ENCODE measurements at places on chromosomes 6 and 20.

DNA sequence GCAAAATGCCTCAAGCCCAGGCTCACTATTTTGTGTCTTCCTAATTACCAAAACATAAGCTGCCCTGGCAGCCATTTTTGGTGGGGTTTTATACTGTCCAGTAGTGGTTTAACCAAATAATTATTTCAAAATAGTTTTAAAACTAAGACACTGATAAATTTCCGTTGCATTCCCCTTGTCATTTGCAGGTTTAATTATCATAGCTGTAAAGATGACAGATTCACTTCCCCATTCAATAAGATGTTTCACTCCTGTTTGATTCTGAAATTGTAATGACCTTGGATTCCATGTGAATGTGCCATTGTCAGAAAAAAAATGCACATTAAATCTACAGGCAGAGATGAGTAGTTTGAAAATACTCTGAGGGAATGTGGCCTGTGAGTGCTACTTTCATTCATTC, 172.0 kb downstream of the COL9A1 start:
- no peak for DNase-seq

GRCh38 chr6:110400208-110400607, 15.2 kb downstream of the DDO start:
- DNase-seq: no peak

- no peak for DNase-seq
These were observed 128.6 kb upstream of the RUNX2 start for GRCh38 chr6:45199554-45199953.

DNA sequence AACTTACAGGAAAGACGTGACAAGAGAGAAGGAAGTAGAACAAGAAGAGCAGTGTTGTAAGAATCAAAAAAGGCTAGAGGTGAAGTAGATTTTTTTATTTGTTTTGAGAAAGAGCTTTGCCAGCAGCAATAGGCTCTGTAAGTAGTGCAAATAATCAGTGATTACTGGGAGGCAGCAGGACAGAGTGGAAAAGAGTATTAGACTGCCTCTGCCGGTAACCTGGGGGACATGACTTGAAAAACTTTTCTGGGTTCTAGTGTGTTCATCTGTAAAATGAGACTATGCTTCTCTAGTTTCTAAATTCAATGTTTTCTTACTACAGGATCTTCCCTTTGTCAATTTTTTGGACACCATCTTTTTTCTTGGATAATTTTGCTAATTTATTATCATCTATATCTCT, 5.8 kb upstream of the IRAK1BP1 start:
- DNase-seq: no peak

DNA sequence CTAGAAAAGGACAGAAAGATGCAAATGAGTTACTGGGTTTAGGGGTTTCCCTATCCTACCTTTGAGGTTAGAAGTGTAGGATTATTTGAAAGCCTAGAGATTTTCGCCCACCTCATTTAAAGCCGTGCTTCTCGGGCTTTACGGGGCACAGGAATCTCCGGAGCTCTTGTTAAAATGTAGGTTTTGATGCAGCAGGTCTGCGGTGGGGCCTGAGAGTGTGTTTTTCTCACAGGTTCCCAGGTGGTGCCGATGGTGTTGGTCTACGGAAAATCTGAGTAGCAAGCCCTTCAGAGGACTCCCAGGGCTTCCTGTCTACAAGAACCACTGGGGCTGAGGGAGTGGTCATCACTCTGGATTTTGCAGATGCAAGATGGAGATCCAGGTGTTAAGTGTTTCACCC, 47.5 kb downstream of the TRAM2 start:
- DNase-seq: no peak

- no peak for DNase-seq
These were observed 535.8 kb downstream of the TENT5A start for GRCh38 chr6:81216668-81217067.

- DNase-seq: no peak
These were observed 186.9 kb upstream of the CDYL start for GRCh38 chr6:4589295-4589694.

DNA sequence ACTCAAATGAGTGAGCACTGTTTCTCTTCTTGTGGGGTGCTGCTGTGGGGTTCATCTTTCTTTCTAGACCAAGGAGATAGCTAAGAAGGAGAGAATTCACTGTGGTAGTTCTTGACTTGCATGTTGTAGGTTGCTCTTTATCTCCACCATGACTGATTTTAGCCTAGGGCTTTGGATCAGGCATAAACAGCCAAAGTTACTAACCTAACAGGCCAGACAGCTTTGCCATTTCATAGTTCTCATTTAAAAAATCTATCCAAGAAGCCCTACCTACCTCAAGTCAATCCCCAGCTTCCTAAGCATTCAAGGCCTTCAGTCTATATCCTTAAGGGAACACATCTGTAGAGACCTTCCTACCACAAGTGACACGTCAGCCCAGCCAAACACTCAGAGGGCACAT, 107.9 kb upstream of the CARMIL1 start:
- no peak for DNase-seq

DNA sequence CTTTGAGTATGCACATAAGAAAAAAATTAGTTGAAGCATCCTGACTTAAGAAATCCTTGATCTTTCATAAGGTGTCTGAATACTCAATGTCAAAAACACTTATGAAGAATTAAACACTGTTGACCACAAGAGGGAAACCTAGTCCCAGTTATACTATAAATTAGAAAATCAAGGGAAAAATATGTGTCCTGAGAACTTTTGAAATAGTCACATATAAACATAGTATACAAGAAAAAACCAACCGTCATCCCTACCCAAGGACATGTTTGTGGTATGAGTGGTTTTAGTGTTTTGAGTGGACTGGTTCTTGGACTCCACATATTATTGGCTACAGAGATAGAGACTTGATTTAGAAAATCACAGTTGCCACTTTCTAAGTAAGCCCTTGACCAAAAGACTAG, 7.6 kb upstream of the HLA-DRA start:
- DNase-seq: no peak

GRCh38 chr6:26553635-26554446, 15.7 kb downstream of the HMGN4 start:
- DNase-seq: peak; percentile 91

DNA sequence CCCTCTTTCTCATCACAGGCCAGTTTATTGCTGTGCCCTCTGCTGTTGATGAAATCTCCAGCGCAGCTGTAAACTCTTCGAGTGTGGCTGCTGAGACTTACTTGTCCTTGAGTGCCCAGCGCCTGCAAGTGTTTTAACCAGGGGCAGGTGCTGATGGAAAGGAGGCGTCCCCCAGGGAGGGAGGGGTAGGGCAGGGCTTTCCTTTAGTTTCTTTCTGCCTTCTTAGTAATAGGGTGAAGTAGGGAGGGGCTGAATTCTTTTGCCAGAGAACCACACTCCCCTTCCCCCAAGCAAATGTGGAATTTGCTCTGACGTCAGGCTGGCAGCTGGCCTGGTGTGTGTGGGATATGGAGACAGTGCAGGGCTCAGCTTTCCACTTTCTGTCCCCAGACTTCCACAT, 61.2 kb downstream of the IGF2R start:
- no peak for DNase-seq

GRCh38 chr6:128648022-128648598, 127.7 kb upstream of the PTPRK start:
- no peak for DNase-seq

- no peak for DNase-seq
These were observed 51.3 kb downstream of the PSMG4 start for GRCh38 chr6:3310051-3310448.

GRCh38 chr20:6395695-6396094, 272.9 kb upstream of the FERMT1 start:
- no peak for DNase-seq

DNA sequence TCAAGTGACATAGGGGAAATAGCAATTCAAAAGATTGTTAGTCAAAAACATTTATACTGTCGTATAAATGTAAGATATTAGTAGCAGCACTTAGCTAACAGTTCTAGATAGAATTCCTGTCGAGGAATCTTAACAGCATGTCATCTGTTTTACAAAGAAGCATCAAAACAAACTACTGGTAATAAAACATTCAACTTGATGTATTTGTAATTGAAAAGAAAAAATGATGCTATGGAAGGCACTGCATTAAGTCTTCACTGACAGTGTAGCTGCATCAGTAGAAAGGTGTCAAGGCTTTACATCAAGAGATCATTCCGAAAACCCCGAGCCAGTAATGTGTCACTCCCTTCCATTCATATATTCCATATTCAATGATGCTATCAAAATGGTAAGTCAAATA, 223.5 kb downstream of the TBC1D32 start:
- no peak for DNase-seq

DNA sequence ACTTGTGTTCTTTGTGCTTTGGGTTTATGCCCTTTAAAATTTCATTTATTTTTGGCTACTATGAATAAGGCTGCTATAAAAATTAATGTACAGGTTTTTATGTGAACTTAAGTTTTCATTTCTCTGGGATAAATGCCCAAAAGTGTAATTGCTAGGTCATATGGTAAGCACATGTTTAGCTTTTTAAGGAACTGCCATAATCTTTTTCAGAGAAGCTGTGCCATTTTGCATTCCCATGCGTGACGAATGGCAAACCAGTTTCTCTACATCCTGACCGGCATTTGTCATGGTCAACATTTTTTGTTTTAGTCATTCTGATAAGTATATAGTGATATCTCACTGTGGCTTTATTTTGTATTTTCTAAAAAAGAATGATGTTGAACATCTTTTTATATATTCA, 236.0 kb upstream of the SGK1 start:
- DNase-seq: no peak

- DNase-seq: no peak
These were observed 23.4 kb downstream of the FAM217A start for GRCh38 chr6:4055420-4056041.

DNA sequence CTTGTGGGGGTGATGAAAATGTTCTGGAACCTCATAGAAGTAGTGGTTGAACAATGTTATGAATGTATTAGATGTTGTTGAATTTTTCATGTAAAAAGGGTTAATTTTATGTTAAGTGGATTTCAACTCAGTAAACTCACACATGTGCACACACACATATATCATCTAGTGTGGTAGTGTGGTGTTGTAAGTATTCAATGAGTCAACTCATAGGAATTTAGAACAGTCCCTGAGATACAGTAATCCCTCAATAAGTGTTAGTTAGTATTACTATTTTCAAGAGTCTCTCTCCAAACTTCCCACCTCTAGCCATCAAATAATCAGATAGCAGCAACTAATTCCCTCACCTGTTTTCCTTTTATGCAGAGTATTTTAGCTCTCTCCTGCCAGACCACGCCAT, 563.1 kb upstream of the JARID2 start:
- no peak for DNase-seq

DNA sequence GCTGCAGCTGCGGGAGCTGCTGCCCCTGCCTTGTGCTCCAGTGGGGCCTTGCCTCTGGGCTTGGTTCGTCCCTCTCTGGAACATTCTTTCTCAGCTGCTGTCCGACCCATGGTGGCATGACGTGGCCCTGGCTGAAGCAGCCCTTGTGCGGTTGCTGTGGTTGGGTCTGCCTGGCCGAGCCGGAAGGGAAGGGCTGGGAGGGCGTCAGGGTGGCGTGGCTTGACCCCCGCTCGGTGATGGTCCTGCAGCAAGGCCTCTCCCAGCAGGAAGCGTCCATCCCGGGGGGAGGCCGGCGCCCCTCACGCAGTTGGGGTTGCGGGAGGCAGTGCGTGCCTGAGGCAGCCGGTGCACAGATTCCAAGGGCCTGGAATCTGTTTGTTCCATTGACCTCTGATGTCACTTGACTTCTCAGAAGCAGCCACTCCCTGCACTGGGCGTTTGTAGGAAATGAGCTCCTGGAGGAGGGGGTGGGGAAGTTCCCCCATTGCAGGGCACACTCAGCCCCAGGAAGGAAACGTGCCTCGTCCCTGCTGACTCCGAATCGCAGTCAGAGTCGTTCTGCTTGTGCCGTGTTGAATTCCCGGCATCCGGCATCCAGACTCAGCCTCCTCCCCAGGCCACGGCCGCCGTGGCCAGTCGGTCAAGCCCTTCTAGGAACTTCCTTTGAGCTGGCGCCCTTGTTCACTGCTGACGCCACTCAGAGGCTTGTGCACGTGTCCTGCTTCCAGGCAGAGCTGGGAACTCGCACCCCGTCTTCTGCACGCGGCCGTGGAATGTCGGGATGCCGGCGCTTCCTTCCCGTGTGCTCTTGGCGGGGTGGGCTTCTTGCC, 9.7 kb upstream of the TNFRSF6B start:
- DNase-seq: no peak

- DNase-seq: peak; percentile 27
These were observed 122.7 kb downstream of the TMEM242 start for GRCh38 chr6:157200611-157201010.

- no peak for DNase-seq
These were observed 98.7 kb upstream of the SGK1 start for GRCh38 chr6:134416418-134417154.

DNA sequence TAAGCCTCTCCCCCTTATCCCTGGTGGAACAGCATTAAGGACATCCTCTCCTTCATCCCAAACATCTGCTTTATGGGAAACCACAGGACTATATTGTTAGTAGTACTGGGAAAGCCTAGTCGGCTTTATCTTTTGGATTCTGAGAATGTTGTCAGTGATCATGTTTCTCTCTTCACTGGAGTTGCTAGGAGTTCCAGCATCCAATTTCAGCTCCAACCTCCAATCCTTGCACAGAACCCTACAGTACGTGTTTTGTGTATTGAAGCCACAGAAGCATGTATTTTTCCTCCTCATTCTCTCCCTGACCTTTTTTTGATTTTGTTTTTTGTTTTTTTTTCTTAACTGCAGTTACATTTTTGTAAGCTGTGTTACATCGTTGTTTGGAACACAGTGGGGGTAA, 84.0 kb downstream of the PHACTR3 start:
- no peak for DNase-seq

- no peak for DNase-seq
These were observed 1024.0 kb downstream of the GRIK2 start for GRCh38 chr6:102417368-102417998.

GRCh38 chr6:37809197-37809543, 10.4 kb upstream of the ZFAND3 start:
- peak; percentile 69 for DNase-seq

GRCh38 chr6:79201983-79202382, 32.5 kb downstream of the HMGN3 start:
- no peak for DNase-seq

DNA sequence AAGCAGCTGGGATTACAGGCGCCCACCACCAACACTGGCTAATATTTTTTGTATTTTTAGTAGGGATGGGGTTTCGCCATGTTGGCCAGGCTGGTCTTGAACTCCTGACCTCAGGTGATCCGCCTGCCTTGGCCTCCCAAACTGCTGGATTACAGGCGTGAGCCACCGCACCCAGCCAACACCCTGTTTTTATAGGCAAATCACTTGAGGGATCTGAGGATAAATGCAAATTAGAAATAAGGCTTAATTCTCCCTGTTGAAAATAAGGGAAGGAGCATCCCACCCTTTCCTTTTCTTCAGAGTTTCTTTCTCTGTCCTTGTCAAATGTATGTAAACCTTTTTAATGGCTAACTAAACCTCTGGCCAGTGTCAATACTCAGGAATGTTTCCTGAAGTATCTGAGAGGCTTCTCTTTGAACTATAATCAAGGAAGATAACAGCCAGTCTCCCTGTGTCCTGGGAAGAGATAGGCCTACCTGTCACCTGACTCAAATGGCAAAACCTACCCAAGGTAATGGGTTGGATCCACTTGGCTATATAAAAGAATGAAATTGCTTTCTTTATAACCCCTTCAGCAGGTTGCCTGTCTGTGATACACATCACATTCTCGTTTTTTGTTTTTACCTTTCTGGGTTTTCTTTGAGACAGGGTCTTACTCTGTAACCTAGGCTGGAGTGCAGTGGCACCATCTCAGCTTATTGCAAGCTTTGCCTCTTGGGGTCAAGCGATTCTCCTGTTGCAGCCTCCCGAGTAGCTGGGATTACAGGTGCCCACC, 64.5 kb upstream of the TNFAIP3 start:
- no peak for DNase-seq

- DNase-seq: no peak
These were observed 26.8 kb downstream of the SLC16A10 start for GRCh38 chr6:111114087-111114443.

- DNase-seq: no peak
These were observed 20.3 kb downstream of the RIN2 start for GRCh38 chr20:19778404-19778803.

Measured in DMS 273 treated with DMSO at 0.1 percent for 48 hours (cell line).